ENCODE measurements at places on chromosomes 7 and 10.

- no peak for DNase-seq
Observed at GRCh38 chr7:4742051-4742573, 33.3 kb upstream of the AP5Z1 start.

GRCh38 chr10:18381679-18382078 is 241.5 kb downstream of the CACNB2 start:
- DNase-seq, result no peak

DNA sequence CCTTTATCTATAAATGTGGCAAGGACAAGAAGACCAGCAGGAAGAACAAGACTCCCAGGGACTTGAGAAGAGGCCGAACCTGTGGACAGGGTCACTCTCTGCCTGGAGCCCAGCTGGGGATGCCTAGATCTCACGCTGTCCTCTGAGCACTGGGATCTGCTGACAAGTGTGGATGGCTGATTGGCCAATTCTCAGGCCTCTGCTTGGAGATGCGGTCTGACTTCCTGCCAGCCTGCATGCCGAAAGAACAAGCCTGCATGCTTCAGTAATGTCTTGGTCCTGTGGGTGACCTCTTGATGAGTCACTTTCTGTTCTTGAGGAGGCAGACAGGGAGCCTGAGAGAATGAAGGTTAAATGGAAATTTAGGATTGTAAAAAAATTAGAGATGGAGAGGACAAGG is 84.7 kb downstream of the TMEM178B start:
- DNase-seq, result no peak

DNA sequence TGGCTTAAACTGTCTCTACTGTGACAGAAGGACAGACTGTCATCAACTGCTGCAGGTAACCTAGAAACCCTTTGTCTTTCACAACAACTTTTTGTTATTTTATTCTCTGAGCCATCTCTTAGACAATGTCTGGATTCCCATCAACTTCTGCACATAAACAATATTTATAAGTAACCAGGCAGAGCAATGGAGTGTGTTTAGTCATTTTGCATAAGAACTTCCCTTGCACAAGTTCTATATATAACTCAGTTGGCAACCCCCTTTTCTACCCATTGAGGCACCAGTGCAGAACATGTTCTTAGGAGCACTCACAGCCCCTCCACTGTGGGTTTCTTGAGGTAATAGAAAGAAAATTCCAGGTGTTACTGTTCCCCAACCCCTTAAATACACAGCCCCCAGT is 65.0 kb upstream of the IL6 start:
- DNase-seq, result no peak

Data from activated T-cell treated with anti-CD3 and anti-CD28 coated beads for 24 hours (primary cell).